ENCODE measurements at places on chromosomes 4 and X.

DNA sequence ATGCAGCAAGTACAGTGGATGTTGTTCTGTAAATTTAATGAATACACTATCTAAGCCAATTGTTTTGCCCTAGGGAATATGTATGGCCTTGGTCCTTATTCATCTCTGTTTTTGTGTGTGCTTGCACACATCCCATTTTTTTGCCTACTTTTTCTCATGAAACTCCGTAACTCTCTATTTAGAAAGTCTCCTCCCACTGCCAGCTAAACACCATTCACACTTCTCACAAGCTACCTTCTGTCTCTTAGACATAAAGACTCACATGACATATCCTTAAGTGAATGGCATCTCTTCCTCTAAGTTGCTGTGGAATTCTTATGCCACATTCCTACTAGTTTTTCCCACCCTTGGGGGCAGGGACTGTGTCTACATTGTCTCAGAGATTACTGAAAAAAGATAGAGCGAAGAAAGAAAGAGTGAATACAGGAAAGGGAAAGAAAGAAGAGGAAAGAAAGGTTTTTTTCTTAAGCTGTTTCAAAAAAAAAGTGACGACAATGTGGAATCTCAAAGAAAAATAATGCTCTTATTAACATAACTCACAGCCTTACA, 117.5 kb downstream of the ATG4A start:
- no peak for DNase-seq

DNA sequence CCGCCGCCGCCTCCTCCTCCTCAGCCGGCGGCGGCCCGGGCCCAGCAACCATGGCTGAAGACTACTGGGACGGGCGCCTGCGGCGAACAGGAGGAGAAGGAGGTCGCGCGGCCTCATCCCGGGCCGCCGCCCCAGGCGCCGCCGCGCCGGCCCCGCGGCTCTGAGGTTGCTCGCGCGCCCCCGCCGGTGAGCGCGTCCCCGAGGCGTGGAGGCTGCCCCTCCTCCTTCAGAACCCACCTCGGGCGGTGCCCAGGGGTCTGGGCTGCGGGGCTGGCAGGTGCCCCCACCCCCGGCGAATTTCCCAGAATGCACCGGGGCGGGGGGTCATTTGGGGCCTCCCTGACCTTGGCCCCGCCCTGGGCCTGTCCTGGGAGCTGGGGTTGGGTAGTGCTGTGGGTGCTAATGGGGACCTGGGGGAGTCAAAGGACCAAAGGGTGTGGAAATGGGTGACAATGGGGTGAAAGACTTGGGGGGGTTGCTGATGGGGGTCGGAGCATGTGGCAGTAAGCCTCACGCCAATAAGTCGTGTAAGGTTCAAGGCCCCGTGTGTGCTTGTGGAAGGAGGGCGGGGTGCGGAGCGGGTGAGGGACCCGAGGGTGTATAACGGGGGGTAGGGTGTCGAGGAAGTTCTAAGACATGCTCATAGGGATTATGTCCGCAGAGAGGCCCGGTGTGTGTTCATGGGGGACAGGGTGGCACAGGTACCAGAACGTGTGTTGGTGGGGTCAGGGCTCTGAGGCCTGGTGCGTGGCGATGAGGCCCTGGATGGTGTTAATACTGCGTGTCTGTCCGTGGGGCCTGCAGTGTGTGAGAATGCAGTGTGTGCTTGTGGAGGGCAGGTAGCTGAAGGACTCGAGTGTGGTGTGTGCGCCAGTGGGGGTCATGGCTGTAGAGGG, 687 bp downstream of the CDK16 start:
- DNase-seq: peak; percentile 57

DNA sequence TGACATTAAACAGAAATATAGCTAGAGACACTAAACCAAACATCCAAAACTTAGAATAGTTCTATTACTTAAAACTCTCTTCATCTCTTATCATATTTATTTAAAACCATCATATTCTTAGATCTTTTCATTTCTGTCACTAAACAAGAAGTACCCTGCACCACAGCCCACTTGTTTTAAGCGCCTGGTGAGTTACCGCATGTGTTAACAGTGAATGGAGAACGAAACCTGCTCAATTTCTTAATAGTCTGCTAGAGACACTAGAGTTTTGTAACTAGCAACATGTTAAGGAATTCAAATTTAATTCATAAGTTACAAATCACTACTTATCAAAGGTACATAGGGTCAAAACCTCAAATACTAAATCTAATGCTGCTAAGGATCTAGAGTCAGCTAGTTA, 111.5 kb downstream of the FBXW7 start:
- no peak for DNase-seq

- no peak for DNase-seq
Observed at GRCh38 chrX:81202456-81202819, 536 bp downstream of the SH3BGRL start.

- DNase-seq: no peak
Observed at GRCh38 chr4:64538219-64538618, 129.0 kb upstream of the TECRL start.

DNA sequence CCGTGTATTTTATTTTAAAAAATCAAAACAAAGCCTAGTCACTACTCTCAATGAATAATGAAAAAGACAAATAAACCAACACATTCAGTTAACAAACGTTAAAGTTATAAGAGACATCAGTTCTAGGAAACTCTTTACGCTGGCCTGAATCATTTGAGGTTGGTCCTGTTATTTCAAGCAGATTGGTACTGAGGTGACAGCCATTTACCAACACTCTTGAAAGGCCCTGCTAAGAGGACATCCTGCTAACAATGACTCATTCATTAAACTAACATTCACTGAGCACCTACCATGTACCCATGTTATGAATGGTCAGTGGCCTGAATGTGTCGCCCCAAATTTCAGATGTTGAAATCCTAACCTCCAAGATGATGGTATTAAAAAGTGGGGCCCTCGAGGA, 57.1 kb upstream of the ADGRG2 start:
- no peak for DNase-seq

DNA sequence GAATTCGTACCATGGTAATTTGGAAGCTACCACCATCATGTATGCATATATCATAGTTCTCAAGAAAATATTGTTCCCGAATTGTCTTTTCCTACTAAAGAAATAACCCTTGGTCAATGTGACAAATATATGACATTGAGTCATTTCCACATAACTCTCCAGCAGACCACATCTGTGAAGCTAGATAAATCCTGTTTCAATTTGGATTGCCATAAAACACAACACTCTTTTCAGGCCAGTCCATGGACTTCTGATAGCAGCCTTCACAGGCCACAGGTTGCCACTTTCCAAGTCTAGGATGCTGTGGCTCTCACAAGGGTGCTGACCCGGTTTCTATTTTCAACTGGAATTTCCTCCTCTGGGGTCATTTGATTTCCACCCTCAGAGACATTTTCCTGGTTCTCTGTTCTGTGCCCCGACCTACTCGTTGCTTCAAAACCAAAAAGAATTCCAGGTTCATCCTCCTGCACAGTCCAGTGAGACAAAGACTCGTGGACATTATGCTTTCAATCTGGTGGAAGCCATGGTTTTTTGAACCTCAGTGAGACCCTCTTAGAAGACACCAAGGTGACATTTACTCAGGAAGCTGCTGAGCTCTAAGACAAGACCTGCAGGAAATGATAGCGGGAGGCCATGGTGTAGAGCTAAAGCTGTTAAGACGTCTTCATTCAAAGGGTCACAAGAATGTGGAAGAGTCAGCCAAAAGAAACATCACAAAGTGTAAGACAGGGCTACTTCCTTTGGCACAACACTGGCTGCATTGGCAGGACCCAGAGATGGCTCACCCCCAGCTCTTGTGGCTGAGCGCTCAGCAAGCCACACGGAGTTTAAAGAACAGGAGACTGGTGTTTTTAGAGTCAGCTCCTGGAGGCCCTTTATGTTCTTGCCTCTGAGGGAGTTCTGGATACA, 119.8 kb downstream of the AMELX start:
- no peak for DNase-seq
